Activated gamma-delta T cell treated with Interleukin-2 at 50 U/mL for 16 hours (primary cell): ENCODE measurements at places on chromosomes 2 and 18.

DNA sequence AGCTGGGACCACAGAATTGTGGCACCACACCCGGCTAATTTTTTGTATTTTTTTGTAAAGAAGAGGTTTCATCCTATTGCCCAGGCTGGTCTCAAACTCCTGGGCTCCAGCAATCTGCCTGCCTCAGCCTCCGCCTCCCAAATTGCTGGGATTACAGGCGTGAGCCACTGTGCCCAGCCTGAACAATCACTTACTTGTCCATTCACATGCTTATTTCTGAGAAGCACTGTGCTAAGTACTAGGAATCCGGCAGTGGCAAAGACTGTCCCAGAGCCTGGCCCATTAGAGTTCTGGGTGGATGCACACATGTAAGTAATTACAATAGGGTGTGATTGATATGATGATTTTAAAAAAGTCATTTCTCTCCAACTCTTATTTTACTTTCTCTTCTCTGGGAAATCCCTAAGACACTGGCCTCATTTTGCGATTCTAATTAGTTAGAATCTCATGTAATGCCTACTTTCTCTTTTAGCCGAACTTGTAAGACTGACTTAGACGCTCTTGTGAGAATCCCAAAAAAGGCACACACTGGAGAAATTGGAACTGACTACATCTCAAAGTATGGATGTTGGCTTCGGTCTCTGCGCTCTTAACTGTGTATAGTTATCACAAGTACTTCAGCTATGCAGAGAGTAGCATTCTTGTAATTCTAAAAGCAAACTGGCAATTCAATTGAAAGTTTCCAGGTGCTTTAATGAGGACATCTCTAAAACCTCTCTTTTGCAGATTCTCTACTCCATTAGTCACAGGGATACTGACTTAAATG is 567.7 kb downstream of the DCC start:
- no peak for DNase-seq

DNA sequence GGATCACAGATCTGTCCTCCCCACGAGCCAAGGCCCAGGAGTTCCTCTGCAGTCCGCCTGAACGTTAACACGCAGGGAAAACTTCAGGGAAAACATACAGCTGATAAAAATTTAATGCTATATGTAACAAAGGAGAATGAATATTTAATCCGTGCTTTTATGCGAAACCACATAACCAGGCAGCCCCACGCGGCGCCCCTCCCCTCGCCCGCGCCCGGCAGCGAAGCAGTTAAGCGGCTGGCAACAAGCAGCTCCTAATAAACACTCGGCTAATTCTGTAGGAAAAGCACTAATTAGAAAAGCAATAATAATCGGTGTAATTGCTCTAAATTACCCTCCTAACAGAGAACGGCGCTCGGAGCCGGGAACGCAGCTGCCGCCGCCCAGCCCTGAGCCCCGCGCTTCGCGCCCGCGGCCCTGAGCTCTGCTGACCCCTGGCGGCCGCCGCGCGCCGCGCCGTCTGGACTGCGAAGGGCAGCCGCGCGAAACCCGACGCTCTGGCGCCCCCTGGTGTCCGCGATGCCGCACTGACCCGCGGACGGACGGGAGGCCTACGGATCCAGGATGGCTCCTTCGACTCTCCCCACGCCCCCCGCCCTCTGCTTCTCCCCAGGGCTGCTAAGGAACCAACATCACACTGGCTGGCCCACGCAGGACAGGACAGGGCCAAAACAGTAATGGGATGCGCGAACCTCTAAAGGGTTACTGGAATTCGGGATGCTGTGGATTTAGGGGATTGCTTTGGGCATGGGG is 181.4 kb downstream of the SMAD2 start:
- DNase-seq = peak; percentile 78

DNA sequence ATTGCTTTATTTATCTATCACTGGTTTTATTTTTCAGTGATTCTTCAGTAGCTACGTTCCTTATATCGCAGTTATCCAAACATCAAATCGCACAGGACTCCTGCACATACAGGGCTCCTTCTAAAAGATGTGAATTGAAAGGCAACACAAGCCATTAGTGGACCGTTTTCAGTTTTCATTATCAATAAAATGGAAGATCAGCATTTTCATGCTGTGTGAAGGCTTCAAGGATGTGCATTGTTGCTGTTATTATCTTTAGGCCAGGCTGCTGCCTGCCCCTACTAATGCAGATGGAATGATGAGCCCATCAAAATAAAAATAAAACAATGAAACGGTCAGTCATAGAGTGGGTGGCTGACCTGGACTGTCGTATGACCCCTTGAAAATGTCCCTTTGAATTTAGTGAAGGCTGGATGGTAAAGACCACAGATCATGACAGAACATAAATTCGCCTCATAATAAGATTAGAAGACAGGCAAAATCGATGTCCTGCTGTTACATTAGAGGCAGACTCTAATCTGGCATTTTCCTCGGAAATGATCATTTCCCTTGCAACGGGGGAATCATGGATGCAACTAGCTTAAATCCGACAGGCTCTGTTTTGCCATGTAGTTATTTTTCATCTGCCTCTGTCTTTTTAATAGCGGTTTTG is 32.9 kb downstream of the ITGB6 start:
- no peak for DNase-seq

DNA sequence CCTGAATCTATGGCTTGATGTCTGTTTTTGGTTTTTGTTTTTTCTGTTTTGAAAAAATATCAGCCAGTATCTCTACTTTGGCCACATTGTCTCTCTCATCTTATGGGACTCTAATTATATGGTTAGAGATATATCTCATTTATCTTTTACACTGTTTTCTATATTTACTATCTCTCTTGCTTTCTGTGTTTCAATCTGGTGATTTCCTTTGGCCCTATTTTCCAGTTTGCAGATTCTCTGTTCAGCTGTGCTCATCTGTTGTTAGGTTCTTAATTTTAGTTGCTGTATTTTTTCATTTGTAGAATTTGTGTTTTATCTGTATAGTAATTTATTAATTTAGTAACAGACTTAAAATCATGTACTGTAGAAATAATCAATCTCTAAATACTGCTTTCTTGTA is 41.3 kb upstream of the ELAC1 start:
- DNase-seq = no peak

DNA sequence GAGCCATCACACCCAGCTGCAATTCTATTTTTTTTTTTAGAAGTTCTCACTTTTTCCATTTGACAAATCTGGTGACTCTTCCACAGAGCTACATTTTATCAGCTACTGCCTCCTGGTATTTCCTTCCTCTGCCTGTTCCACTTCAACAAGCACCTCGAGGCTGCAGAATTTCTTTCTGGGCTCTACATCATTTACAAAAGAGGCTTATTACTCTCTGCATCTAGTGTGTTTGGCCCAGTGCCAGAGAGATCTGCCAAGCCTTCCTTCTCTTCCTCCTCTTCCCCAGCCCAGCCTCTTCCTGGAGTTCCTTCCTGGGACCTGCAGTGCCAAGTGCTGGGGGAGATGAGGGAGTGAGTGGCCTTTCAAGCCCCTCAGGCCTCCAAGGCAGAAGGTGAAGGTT is 119.6 kb upstream of the ITGA6 start:
- no peak for DNase-seq

GRCh38 chr18:31553800-31554199 is 37.9 kb upstream of the TTR start:
- no peak for DNase-seq

GRCh38 chr2:194616334-194616733 is 1040.7 kb upstream of the SLC39A10 start:
- DNase-seq = no peak

- DNase-seq = no peak
Measured at GRCh38 chr2:236866542-236867340, 218.9 kb upstream of the COPS8 start.

DNA sequence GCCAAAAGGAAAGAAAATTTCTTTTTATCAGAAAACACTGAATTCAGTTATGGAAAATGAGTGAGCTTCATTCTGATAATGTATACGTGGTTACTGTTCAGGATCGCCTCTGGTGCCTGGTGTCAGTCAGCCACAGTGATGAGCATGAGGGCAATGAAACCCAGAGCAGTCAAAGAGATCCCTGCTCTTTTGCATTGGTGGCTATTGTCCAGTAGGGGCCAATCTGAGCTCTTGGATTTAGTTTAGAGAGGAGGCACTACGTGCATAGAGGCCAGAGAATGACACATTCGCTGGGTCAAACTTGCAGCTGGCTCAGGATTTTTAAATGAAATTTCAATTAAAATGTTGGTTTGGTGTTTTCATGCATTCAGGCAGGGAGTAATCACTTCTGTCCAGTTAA is 522.9 kb downstream of the TMEM182 start:
- DNase-seq = no peak

GRCh38 chr2:121240436-121240835 is 44.6 kb downstream of the TFCP2L1 start:
- no peak for DNase-seq

DNA sequence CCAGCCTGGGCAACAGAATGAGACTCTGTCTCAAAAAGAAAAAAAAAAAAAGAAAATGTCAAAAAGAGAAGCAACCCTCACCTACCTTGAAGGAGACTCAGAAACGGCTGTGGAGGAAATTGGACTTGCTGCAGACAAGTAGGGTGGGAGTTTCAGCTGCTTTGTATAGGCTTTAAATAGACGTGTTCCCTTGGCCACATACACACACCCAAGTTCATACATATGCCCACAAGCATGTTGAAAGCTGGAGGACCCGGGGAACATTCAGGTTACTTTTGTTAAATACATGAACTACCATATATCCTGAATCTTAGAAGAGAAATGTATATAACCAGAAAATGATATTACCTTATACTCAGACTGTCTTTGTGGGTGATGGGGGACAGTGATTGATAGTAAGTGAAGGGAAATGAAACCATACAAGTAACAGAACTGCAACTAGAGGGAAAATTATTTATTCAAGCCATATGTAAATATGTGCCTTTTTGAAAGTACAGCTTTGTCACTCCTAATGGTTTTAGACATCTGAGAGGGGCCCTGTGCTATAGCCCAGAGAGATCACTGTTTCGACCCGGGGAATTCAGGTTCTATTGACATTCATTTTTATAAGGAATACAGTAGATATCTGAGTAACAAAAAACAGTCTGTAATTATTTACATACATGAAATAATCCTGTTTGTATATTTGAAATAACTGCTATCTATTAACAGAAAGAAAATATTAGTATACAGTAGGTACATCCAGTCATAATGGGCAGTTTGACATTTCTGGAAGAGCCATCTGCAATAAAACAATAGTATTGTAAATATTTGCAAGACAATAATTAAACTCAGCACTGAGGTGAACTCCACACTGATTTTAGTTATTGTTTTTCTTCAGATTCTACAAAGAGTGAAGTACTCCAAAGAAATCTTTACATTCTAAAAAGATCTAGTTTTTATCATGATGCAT is 48.0 kb upstream of the TGIF1 start:
- DNase-seq = no peak

DNA sequence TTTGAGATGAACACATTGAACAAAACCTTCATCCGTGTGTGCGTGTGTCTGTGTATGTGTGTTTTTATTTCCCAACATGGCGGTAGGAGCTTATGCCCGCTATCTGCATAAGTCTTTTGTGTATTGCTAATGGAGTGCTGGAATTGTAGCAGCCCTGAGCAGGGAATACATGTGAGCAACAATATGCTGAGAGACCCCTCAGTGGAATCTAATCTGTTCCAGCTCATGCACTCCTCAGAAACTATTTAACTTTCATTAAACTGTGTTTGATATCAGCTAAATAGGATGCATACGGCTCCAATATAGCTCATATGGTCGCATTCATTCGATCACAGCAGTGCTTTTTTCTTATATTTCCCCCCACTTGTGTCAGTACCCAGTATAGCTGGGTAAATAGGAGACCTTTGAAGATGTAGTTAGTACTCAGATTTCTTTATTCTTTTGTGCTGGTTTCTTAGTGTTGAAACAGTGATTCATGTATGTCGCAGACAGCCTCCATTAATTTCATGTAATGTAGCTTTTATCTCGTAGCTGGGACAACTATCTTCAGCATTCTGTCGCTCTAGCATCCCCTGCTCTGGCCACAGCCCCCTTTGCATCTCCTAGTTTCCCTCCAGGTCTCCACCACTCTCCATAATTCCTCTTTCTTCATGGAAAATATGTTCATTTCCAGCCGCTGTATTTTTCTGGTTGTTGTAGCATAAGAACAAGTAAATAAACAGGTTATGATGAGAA is 891.2 kb downstream of the BCL11A start:
- DNase-seq = no peak

GRCh38 chr18:58927659-58928058 is 63.0 kb downstream of the ZNF532 start:
- no peak for DNase-seq

GRCh38 chr2:232770207-232770606 is 6.2 kb downstream of the KCNJ13 start:
- no peak for DNase-seq

DNA sequence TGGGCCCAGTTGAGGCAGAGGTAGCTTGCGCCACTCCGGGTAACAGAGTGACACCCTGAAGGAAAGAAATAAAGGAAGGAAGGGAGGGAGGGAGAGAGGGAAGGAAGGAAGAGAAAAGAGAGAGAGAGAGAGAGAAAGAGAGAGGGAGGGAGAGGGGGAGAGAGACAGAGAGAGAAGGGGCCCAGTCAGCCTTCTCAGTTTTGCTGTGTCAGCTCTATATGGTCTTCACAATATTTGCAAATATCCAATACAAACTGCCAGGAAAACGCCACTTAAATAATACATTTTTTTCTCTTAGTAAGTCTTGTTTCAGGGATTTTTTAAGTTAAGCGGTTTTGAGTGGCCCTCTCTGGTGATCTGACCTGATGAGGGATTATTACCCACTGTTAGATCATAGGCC is 5.6 kb upstream of the CHMP1B start:
- DNase-seq = no peak

DNA sequence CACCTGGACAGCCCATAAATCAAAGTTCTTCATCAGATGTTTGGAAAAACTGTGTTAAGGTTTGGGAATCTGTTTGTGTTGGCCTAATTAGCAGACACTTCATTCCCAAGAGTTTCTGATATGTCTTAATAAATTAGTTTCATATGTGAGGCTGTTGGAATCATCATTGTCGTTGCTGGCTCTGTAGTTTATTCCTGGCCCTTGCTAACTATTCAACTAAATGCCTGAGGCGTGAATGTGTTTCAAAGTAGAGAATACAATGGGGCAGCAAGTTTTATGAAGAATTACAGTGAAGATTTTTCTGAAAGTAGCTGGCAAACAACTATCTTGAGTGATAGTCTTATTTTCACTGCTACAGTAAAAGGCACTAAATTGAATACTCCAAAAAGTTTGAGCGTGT is 141.1 kb downstream of the PARD3B start:
- no peak for DNase-seq

DNA sequence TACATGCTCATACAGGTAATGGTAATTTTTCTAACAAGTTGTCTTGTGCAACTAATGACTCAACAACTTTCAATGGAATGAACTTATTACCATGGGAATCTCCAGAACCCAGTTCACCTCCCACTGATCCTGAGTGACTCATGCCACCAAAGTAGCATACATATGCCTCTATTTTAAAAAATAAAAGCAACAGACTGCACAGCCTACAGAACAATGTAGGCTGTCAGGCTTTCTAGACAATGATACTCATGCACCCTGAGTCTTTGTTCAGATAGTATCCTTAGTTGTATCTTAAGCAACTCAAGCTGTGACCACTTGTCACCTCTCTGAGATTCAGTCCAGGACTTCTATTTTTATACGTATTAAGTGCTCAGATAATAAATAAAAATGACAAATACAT is 531.0 kb upstream of the SETBP1 start:
- DNase-seq = no peak

- no peak for DNase-seq
Measured at GRCh38 chr2:199278099-199278498, 179.6 kb downstream of the SATB2 start.

- no peak for DNase-seq
Measured at GRCh38 chr18:78975292-78975691, 4.3 kb upstream of the SALL3 start.
